ENCODE measurements at places on chromosomes 7 and 10.

DNA sequence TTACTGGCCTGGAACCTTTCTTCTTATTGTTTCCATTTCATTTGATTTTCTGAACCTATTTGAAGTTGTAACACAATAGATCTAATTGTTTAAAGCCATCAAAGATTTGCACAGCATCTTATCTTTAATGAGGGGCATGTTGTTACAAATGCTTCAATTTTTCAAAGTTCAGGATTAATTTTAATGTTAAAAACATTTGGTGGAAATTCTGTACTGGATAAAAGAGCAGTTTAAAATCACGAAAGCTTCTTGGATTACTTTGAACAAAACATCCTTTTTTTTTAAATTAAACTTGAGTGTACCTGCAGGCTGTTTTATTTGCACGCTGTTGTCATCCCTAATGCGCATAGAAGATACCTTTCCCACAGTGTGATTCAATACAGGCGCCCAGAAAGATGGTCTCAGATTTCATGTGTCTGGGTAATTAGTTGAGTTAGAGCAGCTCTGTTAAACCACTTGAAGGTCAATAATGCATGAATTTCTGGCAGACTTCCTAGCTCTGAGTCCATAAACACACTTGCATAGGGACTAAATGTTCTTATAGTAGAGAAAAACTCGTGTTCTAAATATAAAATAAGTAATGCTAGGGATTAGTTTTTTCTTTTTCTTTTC, 29.3 kb upstream of the DDX50 start:
- no peak for DNase-seq

GRCh38 chr7:41431671-41432070, 271.2 kb downstream of the INHBA start:
- DNase-seq: no peak

GRCh38 chr7:55307123-55307916, 57.8 kb upstream of the LANCL2 start:
- DNase-seq: no peak

- no peak for DNase-seq
Observed at GRCh38 chr7:105352901-105353668, 35.6 kb downstream of the SRPK2 start.

DNA sequence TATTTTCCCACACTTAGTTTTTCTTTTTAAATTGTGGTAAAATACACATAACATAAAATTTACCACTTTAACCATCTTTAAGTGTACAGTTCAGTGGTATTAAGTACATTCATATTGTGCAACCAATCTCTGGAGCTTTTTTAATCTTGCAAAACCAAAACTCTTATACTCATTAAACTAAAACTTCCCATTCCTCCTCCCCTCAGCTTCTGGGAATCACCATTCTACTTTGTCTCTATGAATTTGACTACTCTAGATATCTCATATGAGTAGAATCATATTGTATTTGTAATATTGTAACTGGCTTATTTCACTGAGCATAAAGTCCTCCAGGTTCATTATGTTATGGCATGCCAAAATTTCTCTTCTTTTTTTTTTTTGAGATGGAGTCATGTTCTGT, 86.4 kb upstream of the JAZF1 start:
- DNase-seq: no peak

DNA sequence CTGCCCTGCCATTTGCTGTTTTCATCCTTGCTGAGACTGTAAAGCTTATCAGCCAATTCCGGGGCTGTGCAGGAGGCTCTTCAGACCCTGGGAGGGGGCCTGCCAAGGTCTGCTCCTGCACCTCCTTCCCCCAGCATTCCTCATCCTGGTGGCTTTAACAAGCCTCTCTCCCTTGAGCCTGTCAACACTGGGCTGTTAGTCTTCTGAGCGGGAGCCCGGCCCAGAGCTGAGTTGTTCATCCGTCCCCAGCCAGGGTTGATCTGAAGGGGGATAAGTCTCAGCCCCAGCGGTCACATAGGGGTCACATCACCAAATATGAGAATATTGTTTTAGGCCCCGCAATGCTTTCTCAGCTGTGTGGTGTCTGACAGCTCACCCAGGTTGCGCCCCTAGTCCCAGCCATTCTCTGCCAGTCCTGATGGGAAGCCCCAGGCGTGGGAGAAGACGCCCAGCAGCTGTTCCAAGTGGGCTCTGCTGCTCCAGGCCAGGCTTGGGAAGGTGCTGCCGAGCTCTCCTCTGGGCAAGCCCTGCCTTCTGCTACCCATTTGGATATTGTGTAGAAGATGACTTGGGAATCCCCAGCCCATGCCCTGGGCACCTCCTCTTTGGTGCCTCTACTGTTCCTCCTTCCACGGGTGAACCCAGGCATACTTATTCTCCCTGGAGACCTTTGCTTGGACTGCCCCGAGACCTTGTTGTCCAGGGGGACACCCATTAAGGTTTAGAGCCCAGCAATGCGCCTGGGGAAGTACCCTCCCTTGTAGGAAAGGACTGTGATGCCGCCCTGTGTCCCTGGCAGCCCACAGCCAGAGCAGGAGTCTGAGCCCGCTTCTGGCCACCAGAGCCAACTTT, 23.5 kb upstream of the TRIM8 start:
- no peak for DNase-seq

DNA sequence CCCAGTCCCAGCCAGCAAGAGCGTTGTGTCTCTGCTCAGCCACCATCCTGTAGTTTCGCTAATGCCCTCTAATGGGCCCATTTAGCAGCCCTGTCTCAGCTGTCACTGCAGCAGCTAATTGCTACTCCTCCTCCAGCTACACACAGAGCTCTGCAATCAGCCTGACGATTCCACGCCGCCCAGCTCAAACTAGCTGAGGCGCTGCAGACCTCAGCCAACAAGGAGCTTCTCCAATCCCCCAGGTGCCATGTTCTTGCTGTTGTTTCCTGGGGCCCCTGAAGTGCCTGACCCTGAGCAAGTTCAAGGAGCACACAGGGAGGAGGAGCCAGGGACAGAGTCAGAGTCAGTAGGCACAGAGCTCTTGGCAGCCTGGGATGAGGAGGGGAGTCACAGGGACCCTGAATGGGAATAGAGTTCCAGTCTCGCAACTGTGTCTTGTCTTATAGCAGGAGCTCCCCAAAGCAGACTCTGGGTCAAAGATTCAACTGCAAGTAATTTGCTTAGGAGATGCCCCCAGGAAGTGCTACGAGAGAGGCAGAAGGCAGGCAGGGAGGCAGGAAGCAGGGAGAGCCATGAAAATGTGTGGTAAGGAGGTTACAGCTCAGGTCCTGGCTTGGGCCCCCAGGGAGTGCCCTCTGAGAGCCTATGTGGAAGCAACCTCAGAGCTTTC, 135.8 kb upstream of the UNC5B start:
- no peak for DNase-seq

GRCh38 chr10:43861966-43862751, 213.5 kb upstream of the ZNF32 start:
- peak; percentile 94 for DNase-seq

- no peak for DNase-seq
Observed at GRCh38 chr7:75906991-75907667, 7.8 kb upstream of the POR start.

DNA sequence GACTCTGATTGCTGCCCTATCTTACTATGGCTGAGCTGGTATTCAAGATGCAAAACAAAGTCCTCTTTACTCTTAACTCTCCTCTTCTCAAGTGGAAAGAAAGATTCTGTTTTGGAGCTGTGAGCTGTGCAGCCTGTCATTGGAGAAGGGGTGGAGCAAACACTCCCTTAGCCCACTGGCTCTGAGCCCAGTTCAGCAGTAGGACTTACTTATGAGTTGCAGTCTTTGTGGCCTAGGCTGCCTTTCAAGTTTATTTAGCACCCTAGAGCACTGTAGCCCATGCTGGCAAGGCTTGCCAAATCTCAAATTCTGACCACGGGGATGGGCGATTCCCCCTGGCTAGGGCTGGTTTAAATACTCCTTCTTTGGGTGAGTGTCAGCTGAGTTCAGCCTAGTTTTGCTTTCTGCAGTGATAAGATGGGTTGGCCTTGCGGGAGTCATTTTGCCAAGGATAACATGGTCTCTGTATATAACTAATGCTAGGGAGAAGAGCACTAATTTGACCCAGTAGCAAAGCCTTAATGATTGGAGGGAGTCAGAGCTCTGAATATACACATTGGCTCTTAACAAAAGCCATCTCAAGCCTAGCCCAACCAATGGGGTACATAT, 110.2 kb downstream of the MYO3A start:
- DNase-seq: no peak

DNA sequence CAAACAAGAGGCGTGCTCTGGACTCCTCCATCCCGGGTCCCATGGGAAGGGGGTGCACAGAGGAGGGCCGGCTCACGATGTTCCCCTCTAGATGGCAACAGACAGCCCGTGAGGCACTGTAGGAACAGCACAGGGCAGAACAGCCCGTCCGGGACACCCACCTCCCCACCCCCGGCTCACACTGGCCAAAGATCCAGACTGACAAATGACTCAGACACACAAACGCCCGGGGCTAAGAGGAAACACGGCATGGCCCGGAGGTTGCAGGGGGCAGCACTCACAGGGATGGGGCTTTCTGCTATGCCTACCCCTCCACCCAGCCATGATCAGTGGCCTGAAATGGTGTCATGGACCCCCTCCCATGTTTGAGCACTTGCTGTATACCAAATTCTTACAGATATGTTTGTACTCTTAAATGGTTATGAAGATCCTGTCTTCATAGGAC, 4.9 kb upstream of the ELN start:
- DNase-seq: peak; percentile 84

DNA sequence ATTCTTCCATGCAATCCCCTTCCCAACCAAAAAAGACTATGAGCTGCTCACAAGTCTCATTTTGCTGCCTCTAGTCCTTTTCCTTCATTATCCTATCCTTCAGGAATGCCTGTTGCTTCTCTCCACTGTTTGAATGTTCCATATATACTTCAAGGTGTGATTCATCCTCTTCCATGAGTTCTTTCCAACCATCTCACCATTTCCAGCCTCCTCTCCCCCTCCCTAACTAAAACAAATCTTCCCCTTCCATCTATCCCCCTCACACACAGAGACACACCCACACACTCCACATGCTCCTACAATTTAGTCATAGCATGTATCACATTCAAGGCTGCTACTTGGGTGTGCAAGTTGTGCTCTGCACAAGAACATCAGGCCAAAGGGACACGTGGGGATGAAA, 254.3 kb downstream of the DYNC1I1 start:
- DNase-seq: no peak

DNA sequence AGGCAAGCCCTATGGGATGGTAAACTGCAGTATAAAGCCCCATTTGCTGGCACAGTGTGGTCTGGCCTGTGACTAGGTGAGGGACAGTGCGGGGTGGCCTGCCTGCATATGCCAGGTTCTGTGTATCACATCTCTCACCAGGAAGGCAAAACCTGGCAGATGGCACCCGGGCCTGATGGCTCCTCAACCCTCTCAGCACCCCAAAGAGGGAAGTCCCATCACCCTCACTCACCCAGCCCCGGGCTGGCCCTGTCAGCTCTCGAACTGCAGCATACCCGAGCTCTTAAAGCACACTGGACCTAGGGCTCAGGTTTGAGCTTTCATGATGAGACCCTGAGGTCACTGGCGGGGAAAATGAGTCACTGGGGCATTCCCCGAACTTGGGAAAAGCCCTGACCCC, 130.5 kb downstream of the LHPP start:
- no peak for DNase-seq

- DNase-seq: no peak
Observed at GRCh38 chr7:43602256-43602655, 19.3 kb downstream of the STK17A start.

- no peak for DNase-seq
Observed at GRCh38 chr10:89159761-89160160, 47.4 kb downstream of the CH25H start.

GRCh38 chr7:36366718-36367560, 22.7 kb upstream of the ANLN start:
- peak; percentile 60 for DNase-seq

DNA sequence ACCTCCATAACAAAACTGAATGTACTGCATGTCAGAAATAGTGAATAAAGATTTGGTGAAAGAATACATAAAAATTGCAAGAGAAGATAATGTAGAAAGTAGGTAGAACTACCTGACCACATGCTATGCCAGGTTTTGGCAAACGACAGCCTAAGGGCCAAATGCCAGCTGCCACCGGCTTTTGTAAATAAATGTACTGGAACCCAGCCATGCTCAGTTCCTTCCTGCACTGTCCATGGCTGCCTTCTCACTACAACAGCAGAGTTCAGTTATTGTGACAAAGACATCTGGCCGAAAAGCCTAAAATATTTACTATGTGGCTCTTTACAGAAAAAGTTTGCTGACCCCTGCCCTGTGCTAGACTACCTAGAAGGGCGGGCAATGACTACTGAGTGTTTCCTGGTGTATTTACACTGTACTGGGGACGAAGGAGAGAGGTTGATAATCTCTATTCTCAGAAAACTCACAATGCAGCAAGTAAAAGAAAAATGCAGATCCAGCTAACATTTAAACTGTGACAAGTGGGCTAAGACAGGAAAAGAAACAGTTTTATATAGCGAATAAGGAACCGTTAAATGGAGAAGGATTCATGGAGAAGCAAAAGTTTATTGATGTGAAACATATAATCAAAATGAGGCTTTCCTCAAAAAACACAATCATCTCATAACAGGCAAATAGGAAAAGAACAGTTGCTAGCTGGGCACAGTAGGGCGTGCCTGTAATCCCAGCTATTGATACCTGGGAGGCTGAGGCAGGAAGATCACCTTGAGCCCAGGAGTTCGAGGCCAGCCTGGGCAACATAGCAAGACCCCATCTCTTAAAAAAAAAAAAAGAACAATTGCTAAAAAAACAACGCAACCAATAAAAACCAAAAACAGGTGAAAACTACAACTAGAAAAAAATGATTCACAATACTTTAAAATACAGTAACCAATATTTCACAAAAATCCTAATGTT, 13.7 kb downstream of the KIN start:
- DNase-seq: peak; percentile 43

All from dermis microvascular lymphatic vessel endothelial cell (primary cell).